HT-29 (cell line): ENCODE measurements at places on chromosomes 1 and 21.

DNA sequence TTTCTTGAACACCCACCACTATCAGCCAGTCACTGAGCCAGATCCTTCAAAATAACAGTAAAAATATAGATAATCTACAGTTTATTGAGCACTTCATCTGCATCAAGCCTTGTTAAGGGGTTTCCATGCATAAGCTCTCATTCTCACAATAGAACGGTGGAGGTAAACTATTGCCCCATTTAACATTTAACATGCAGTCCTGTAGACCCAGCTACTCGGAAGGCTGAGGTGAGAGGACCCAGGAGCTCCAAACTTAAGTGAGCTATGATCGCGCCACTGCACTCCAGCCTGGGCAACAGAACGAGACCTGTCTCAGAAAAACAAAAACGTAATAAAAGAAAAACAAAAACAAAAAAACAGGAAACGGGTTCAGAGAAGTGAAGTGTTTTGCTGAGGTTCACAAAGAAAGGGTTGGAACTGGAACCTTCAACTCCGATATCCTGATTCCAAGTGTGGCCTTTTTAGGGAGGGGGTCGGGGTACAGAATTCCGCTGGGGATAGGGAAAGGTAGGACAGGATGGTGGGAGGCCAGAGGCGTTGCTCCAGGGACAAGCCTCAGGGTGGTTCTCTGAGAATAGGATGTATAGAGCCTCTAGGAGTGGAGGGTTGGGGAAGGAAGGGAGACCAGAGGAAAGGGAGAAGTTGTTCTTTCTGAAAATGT lies 11.6 kb upstream of the SESN2 start:
- DNase-seq: no peak

GRCh38 chr1:51000651-51001050 lies 30.6 kb downstream of the CDKN2C start:
- DNase-seq: no peak

GRCh38 chr1:220956501-220957232 lies 77.4 kb downstream of the HLX start:
- DNase-seq: no peak

- DNase-seq: peak; percentile 31
Observed at GRCh38 chr1:200107004-200107470, 79.5 kb downstream of the NR5A2 start.

- no peak for DNase-seq
Observed at GRCh38 chr1:27535386-27535785, 45.4 kb upstream of the WASF2 start.

DNA sequence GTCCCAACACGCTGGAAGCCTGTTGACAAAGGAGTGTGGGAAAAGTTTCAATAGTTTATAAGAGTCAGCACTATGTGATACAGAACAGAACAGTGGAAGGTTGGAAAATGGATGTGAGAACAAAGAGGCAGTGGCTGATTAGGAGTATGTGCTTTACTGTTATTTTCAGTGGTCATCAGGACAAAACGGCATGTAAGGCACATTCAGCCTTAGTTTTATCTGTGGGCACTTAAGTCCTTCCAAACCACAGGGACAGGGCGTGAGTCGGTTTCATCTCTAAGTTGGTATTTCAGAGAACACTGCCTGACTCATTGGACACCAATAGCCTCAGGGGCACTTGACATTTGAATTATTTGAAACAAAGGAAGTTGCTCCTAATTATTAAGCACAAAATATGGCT lies 306.9 kb downstream of the ASTN1 start:
- no peak for DNase-seq

DNA sequence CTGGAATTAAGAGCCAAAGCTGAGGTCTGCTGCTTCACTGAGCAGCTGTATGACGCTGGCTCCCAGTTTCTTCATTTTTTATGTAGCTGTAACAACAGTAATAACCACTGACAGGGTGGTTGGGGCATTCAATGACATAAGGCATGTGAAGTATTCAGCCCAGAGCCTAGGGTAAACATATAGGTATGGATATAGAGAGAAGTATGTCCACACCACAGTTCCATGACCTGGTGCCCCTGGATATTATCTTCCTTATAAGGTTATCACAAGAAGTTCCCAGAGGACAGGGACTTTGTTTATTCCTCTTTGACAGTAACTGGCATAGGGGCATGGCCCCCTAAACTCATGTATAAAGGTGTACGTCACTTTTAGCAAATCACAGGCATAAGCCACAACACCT lies 14.7 kb downstream of the RAB42 start:
- no peak for DNase-seq

- DNase-seq: no peak
Observed at GRCh38 chr1:28328228-28328648, 602 bp upstream of the MED18 start.

- no peak for DNase-seq
Observed at GRCh38 chr1:4322881-4323280, 331.5 kb upstream of the AJAP1 start.

- DNase-seq: no peak
Observed at GRCh38 chr21:34687065-34687464, 18.3 kb downstream of the CLIC6 start.

DNA sequence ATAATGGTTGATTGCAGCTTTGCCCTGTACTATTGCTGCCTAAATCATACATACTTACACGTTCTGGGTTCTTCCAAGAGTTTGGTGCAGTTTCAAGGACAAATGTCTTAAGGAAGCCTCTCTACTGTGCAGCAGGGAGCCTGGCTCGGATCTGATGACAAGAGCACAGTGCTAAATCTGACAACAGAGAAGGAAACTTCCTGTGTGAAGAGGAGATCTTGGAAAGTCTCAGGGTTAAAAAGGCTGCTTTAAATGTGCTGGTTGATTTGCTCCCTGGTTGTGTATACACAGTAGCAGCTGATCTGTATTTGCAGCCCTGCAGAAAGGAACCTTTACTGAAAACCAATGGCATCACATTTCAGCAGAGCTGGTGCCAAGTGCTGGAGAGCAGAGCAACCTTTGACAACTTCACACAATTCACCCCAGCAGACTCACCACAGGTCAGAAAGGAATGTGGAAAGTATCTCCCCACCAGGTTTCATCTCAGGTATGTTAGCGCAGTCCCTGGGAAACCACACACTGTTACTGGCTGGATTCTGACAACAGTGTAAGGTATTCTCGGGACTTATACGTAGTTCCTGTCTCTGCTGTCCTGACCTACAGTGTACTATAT lies 355.0 kb upstream of the ESRRG start:
- DNase-seq: no peak

DNA sequence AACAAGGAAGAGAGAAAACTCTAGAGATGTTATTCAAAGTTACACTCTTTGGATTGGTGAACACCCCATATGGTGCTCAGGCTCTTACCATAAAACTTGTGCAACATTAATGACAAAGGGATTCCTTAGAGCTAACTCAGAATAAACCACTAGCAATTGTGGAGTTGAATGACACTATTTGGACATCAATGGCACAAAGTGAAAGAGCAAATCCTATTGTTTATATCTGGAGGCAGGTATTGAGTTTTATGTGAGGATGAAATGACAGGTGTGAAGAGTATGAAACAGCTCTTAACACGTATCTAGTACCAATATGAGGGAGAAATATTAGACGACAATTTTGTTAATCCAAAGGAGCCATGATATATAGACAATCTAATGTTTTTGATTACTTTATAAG lies 584.9 kb upstream of the PBX1 start:
- no peak for DNase-seq

DNA sequence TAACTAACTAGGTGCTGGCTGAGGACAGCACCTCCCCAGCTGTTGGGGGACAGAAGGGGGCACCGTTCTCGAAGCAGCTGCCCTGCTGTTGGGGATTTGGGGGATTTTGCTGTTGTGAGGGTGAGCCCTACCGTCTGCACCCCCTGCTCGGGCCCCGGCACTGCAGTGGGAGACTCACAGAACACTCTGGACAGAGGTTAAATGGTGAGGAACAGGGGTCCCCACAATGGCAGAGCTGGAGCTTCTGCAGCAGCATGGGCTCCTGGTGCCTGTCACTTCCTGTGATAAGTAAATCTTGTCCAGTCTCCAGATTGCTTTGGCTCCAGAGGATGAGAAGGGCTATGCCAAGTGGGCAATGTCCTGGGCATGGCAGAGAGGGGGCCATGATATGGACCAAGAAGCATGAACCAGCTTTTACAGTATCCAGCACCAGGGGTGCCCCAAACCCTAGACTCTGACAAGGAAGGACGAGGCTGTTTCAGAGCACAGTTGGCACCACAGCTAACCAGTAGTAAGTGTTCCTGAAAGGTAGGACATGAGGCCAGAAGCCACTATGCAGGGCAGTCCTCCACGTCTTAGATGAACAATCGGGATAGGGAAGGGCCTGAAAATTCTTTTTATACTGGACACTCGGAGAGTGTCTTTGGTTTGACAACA lies 365.1 kb upstream of the VAMP3 start:
- DNase-seq: no peak

DNA sequence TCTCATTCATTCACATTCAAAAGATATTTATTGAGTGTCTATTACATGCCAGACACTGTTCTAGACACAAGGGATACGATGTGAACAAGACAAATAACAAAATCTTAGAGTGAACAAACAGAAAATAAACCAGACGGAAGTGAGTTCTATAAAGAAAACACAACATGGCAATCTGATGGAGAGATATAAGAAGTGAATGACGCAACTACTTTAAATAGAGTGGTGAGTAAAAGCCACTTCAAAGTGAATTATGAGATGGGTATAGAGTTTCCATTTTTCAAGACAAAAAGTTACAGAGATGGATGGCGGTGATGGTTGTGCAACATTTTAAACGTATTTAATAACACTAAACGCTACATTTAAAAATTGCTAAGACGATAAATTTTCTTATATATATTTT lies 75.4 kb downstream of the CEP170 start:
- no peak for DNase-seq

DNA sequence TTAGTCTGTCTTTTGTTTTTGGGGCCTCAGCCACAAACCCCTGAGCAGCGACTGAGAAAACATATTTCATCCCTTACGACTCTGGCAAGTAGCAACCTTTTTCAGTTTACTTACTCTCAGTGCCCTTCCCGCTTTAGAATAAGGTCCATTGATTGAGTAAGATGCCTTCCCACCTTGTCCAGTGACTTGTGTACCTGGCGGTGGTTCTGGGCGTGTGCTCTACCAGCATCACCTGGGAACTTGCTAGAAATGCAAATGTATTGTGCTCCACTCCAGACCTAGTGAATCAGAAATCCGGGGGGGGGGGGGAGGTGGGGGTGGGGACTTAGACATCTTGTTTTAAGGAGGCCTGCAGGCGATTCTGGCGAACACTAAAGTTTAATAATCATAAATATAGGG lies 72.1 kb downstream of the S1PR1 start:
- no peak for DNase-seq

DNA sequence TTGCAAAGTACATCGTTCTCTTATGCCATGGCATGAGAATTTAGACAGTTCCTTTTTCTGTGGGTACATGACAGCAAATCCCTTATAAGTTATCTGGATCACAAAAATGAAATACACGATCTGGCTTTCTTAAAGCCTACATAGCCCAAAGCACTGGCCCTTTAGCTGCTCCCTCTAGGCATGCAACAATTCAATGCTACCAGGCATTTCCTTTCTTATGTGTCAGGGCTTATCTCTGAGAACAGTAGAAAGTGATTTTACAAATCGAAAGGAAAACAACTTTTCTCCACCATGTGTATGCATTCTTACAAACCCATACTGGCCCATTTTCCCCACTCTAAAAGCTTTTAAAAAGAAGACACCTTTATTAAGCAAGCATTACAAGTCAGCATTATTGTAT lies 139.7 kb downstream of the GRIK1 start:
- no peak for DNase-seq

GRCh38 chr1:199561334-199561733 lies 466.2 kb upstream of the NR5A2 start:
- DNase-seq: no peak

DNA sequence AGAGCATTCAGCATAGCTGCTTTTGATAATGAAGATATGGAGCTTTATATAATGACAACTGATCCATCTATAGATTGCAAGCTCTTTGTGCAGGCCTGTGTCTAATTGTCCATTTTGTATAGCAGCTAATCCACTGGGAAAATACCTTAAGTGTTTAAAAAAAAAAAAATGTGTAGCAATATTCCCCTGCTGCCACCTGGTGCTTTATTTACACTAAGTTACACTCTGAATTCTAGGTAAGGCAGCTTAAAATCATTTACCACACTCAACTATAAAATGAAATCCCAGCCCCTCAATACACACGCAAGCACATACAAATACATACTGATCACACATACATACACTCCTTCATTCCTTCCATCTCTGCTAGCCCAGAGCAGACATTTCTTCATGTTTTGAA lies 49.1 kb upstream of the BCL9 start:
- peak; percentile 18 for DNase-seq

DNA sequence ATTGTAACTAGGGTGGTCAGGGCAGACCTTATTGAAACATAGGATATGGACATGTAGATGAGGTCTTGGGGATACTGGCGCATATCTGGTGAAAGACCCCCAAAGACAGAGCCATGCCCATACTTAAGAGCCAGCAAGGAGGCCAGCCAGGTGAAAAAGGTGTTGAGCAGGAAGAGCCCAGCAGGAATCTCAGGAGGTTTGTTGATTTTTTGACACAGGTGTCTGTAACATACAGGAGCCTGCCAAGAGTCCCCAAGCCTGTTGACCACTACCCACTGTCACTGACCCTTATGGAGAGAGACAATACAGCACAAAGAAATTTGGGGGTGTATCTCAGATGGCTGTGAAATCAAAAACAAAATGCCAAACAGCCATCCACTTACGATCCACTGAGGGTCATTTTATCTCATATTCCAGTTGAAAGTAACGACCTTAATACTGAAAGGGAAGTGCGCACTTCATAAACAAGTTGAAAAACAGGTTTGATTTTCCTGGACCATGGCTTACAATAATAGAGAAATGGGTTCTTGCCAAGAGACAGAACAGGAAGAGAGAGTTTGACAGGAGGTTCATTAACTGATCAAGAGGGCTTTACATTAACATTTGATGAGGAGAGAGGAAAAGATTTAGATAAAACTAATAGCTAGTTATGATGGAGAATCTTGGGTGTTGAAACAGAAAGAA lies 163.6 kb downstream of the GLUL start:
- DNase-seq: peak; percentile 83

DNA sequence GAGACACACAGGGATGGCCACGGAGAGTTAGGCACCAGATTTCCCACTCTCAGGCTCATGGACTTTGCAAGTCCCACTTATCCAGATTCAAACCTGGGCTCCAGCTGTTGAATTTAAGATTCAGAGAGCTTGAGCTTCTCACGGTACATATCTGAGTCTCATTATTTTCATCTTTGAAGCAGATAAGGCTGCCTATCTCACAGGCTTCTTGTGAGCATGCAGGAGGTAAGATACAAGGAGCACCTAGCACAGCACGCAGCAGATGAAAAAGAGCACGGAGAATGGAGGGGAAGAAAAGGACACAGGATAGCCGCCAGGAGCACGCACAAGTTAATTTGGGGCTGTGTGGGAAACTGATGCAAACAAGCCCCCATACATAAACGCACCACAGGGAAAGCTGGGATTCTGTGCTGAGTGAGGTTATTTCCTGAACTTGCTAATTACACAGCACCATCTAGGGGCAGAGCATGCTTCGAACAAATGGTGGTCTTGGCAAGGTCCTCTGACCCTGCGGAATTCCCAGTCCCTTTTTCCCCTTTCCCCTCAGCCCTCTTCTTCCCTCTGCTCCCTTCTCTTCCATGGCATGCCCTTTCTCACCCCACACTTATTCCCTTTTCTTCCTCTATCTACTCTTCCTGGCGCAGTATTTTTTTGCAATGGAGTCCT lies 134.7 kb upstream of the VANGL1 start:
- peak; percentile 24 for DNase-seq

- DNase-seq: no peak
Observed at GRCh38 chr1:18978706-18979105, 22.2 kb upstream of the IFFO2 start.

GRCh38 chr1:40095806-40096205 lies 1.2 kb downstream of the PPT1 start:
- no peak for DNase-seq
